ENCODE measurements at places on chromosomes 6 and 20.
A peak's percentile ranks its signal among the peaks of the same experiment; 100 is the strongest.

DNA sequence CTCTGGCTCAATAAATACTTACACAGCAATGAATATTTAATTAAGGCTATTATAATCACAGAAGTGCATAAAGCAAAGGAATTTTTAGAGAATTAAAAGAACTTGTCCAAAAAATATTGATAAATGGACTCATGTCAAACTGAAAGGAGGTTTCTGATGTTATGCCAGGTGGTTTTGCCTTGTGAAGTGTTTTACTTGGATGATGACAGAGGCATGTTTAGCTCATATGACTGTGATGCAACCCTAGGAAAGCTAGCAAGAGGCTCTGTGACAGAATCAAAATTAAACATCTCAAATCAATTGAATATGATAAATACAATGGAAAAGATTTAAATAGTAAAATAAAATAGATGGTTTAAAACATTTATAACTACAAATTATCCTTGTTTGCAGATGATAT is 137.3 kb downstream of the TMEM200A start:
- no peak for DNase-seq

- DNase-seq = no peak
These were observed 91.7 kb downstream of the NCR2 start for GRCh38 chr6:41426888-41427641.

GRCh38 chr6:75486850-75487518 is 6.6 kb downstream of the FILIP1 start:
- no peak for DNase-seq

GRCh38 chr6:161347125-161347524 is 73.3 kb upstream of the AGPAT4 start:
- DNase-seq = no peak

- DNase-seq = no peak
These were observed 243.4 kb downstream of the BMP7 start for GRCh38 chr20:57023007-57023406.

DNA sequence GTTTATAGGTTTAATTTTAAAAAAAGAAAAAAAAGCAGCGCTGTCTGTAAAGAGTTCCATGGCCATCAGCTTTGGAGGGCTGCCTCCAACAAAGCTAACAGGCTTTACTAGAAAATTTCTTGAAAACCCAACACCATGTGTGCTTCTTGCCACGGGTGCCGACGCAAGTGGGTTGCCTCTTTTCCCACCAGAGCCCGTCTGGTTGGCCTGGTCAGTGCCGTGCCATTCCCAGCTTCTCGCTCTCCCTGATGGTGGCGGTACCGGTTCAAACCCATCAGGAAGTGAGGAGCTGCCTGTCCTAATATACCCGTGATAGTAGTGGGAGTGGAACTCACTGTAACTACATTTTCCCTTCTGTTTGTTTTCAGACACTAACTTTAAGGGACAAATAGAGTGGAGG is 73.7 kb downstream of the CDH4 start:
- DNase-seq = no peak

DNA sequence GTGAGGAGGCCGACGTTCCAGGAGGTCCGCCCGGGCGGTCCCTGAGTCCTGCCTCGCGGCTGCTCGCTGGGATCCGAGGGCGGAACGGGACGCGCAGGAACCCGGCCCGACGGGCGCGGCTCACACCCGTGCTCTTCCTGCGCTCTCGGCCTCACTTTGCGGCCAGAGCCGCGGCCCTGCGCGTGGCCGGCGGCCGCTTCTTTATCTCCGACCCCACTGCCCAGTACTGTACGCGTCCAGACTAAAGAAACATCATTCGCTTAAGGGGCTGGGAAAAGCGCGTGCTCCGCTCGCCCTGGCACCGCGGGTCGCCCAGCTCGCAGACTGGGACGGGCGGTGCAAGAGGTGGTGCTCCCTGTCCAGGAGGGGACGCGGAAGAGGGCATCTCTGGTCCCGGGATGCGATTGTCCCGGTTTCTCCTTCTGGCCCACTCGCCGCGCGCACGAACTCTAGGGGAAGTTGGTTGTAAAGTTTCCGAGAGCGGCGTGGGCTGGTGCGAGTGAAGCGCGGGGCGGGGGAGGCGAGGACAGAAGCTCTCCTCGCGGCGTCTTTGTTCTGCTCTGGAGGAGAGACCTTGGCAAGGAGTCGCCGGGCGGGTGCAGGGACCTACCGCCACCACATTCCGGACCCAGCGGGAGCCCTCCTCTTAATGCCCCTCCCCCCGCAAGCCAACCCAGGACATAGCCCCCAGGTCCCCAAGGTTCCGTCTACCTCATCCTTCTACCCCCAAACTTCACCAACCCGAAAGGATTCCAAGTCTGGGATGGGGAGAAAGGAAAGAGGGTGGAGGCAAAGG is 71.0 kb downstream of the SOX4 start:
- DNase-seq = peak; percentile 9

DNA sequence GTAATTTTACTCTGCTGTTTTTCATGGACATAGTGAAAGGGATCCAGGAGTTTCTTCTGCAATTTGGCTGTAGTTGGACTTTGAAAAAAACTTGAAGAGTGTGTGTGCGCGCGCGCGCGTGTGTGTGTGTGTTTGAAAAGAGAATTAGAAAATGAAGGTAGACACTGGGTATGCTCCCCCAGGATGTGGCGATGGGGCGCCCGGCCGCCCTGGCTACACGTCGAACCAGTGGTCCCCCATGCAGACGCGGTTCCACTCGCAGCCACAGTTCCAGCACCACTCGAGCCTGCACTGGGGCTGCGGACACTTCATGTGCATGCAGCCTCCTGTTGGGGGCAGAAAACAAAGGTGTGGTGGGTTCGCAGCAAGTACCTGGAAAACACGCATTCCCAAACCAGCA is 76.0 kb upstream of the AGPAT4 start:
- DNase-seq = no peak

- no peak for DNase-seq
These were observed 8.7 kb downstream of the EZR start for GRCh38 chr6:158810155-158811095.

DNA sequence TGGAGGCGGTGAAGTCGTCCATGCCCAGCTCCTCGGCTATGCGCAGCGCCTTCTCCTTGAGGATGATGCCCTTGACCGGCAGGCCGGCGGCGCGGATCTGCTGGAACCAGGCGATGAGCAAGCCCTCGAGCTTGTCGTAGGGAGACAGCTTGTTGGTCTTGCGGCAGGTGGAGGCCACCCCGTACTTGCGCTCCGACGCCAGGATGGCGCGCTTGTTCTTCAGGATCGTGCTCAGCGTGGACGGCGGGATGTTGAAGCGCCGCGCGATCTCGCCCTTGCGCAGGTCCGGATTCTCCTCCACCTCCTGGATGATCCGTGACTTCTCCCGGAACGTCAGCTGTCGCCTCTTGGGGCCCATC is 435 bp downstream of the CENPB start:
- DNase-seq = no peak

- DNase-seq = no peak
These were observed 143.2 kb downstream of the CEBPB start for GRCh38 chr20:50333812-50334211.

DNA sequence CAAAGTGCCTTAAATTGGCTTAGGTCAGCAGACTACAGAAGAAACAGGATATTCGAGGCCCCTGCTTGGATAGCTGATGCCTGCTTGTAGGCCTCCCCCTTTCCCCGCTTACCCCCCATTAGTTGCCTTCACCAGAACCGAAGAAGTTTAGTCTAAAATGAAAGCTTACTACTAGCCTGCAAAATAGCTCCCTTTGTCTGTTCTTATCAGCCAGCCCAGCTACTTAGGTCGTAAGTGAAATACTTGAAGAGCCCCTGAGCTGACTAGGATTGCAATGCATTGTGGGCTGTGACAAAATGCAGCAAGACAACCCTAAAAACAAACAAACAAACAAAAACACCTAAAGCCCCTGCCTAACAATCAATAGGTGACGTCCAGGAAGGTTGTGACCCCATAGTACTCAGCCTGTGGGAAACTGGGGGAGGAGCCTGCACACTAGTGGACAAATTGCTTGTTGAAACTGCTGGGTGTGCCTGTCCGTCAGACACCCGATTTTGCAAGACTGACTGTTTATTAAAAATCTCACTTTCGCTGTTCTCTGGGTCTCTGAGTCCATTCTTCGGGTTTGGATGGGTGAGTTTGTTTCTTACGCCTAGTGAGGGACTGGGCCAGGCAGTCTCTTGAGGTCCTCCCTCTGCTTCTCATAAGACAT is 105.0 kb upstream of the DUSP22 start:
- DNase-seq = no peak

DNA sequence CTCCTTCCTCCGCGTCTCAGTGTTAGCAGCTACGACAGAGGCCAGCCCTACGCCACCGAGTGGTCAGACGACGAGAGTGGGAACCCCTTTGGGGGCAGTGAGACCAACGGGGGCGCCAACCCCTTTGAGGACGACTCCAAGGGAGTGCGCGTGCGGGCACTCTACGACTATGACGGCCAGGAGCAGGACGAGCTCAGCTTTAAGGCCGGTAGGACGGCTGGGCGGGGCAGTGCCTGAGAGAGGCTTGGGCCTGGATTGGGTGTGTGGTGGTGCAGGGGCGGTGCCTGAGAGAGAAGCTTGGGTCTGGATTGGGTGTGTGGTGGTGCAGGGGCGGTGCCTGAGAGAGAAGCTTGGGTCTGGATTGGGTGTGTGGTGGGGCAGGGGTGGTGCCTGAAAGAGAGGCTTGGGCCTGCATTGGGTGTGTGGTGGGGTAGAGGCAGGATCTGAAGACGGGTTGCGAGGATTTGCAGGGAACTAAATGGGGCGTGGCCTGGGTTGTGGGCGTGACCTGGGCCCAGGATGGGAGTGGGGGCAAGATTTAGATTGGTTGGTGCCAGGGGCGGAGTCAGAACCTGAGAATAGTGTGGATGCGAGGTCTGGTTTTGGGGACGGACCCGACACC is 24.4 kb downstream of the SPDEF start:
- no peak for DNase-seq

DNA sequence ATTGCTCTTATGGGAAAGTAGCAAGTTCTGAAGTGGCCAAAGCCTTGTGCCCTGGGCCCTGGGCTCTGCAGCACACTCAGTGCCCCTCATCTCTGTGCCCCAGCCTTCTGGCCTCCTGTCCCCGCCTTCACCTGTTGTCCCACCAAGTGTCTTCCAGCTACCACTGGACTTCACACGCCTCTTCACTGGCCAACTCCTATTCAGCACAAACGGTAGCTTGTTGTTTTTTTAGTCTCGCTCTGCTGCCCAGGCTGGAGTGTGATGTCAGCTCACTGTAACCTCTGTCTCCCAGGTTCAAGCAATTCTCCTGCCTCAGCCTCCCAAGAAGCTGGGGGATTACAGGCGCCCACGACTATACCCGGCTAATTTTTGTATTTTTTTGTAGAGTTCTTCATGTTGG is 4.8 kb downstream of the CCHCR1 start:
- DNase-seq = no peak

DNA sequence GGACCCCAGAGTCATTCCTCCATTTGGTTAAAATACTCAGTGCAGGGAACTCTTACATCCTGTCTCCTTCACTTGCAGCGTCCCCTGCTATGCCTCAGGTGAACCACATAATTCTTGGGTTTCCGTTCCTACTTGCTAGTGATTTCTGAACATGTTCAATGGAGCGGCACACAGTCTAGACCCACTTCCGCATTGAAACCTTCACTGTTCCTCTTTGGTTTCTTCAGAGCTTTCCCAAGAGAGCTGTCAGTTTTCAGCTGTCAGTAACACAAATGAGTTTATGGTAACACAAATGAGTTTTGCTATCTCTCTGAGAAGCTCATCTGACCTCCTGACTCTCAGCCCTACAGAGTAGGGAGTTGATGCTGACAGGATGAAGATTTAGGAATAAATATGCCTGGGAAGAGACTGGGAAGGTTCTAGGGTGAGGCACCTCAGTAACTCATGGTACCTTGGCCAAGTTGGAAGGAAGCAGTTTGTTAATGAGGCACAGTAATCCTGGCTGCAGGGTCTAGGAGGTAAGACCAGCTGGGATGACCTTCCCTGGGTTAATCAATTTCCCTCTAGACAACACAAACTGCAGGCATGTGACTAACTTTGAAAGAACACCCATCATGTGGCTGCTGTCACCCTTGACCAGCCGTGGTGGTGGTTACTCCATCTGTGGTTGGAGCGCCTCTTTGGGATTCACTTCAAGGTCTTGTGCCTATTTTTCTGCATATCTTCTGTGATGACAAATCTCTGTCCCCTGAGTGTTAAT is 5.4 kb downstream of the SYS1 start:
- no peak for DNase-seq

- no peak for DNase-seq
These were observed 121.5 kb upstream of the FOXQ1 start for GRCh38 chr6:1190366-1190765.

- peak; percentile 22 for DNase-seq
These were observed 18.3 kb upstream of the GPRC6A start for GRCh38 chr6:116847227-116847626.

DNA sequence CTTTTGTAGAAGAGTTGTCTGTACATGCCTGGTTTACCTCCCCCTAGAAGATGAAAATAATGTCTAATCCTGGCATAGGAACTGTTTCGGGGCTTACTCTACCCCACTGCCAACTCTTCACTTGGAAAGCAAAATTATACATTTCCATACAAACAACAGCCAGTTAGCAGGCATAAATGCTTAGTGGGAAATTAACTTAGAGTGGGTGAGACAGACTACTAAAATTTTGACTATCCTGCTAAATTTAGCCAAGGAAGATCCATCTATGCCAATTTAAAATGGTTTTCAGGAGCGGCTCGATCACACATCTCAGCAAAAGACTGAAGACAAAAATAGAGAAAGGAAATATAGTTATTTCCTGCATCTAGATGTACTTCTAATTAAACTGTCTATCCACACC is 221.2 kb downstream of the TPBG start:
- DNase-seq = no peak

DNA sequence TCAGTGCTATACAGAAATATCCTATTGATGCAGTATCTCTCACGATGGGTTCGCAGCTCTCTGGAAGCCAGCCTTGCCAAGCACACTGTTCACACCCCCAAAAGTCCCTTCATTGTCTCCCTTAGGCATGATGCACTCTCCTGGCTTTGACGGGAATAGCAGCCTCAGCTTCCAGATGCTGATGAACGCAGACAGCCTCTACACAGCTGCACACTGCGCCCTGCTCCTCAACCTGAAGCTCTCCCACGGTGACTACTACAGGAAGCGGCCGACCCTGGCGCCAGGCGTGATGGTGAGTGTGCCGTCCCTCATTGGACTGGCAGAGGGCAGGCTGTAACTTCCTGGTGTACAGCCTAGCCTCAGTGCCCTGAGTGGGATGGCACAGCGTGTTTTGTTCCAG is 60.0 kb upstream of the PBOV1 start:
- peak; percentile 15 for DNase-seq

- no peak for DNase-seq
These were observed 68.5 kb downstream of the FYN start for GRCh38 chr6:111804627-111805235.

DNA sequence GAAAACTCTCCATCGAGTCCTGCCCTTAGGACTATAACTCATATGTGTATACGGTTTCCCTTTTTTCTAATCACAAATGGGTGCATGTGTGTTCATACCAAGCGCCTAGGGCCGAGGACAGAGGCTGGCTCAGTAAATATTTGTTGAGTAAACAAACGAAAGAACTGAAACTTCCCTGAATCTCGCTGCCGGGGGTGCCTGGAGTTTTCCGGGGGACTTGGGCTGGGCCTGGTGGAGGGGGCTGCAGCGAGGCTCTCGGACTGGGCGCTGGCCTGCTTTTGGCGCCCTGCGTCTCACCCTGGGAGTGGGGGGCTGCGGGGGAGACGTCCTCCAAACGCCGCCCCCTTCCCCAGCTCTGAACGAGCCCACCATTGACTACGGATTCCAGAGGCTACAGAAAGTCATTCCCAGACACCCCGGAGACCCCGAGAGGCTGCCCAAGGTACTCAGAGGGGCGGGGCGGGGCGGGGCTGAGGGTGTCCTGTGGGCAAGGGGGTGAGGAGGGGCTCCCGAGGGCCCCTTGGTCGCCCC is 49.0 kb downstream of the CPXM1 start:
- DNase-seq = no peak

- no peak for DNase-seq
These were observed 252.0 kb upstream of the JAG1 start for GRCh38 chr20:10925767-10926166.
